ENCODE measurements at places on chromosomes 6 and 20. TPM values are rescaled to one million over a fixed set of nuclear protein-coding genes. Genes with fewer than 3 reads are reported as not detected.

The LTA gene
- 0.93 TPM for total RNA-seq

The OPRM1 gene
- not detected for total RNA-seq

The ANKEF1 gene
- 5.0 TPM for total RNA-seq

The SRMS gene
- not detected for total RNA-seq

The ZNF391 gene
- total RNA-seq = 0.10 TPM

The ULBP1 gene
- total RNA-seq = 0.08 TPM

The BTN1A1 gene
- total RNA-seq = not detected

The C6orf15 gene
- not detected for total RNA-seq

The SLC16A10 gene
- total RNA-seq = 14.9 TPM

The CST5 gene
- not detected for total RNA-seq

The SSTR4 gene
- total RNA-seq = not detected

The CEBPB gene
- total RNA-seq = 215 TPM

The MMS22L gene
- total RNA-seq = 1.5 TPM

The PAX1 gene
- not detected for total RNA-seq

The TRDN gene
- not detected for total RNA-seq

The CST2 gene
- total RNA-seq = not detected

The RXRB gene
- 23.3 TPM for total RNA-seq

The PPP1R3G gene
- total RNA-seq = 0.40 TPM

The LPIN3 gene
- 32.2 TPM for total RNA-seq

The PHACTR2 gene
- total RNA-seq = 20.0 TPM

The SLC52A3 gene
- total RNA-seq = 0.18 TPM

The CRISP2 gene
- total RNA-seq = not detected

The SNPH gene
- 0.20 TPM for total RNA-seq

The VAPB gene
- total RNA-seq = 41.6 TPM

The HUS1B gene
- 0.23 TPM for total RNA-seq

The STMND1 gene
- not detected for total RNA-seq

The ISM1 gene
- total RNA-seq = 3.1 TPM

The SLC18B1 gene
- total RNA-seq = 4.5 TPM
